A549 treated with Mapracorat at 1 μM for 4 hours (cell line): ENCODE measurements at places on chromosomes 7 and 10. TPM values are rescaled to one million over a fixed set of nuclear protein-coding genes. Genes with fewer than 3 reads are reported as not detected.

The POLD2 gene
- 144 to 178 TPM (median 160 TPM) in 5 replicates for total RNA-seq

The HABP2 gene
- total RNA-seq: 0.04 to 0.13 TPM (median 0.09 TPM) in 4 of 5 replicates, not detected in the other

The SPAM1 gene
- total RNA-seq: not detected in 5 replicates

The SRRM3 gene
- total RNA-seq: 8.0 to 11.6 TPM (median 11.3 TPM) in 5 replicates

The ERVW-1 gene
- not detected in 5 replicates for total RNA-seq

The BCCIP gene
- total RNA-seq: 96.4 to 127 TPM (median 106 TPM) in 5 replicates

The ADAM22 gene
- total RNA-seq: 0.11 to 0.61 TPM (median 0.34 TPM) in 5 replicates

The ZNF746 gene
- 14.9 to 20.6 TPM (median 20.2 TPM) in 5 replicates for total RNA-seq

The TDRD1 gene
- not detected in 5 replicates for total RNA-seq

The SLC18A2 gene
- 0.05 to 0.06 TPM in 2 of 5 replicates, not detected in the others for total RNA-seq

The AKR1D1 gene
- total RNA-seq: not detected in 5 replicates

The CDHR3 gene
- total RNA-seq: 4.1 to 5.0 TPM (median 4.9 TPM) in 5 replicates

The PRSS37 gene
- total RNA-seq: not detected in 5 replicates

The CACNB2 gene
- not detected in 5 replicates for total RNA-seq

The LEP gene
- not detected in 5 replicates for total RNA-seq

The CTAGE8 gene
- not detected in 5 replicates for total RNA-seq

The GPR26 gene
- total RNA-seq: not detected in 5 replicates

The SLC29A3 gene
- total RNA-seq: 21.6 to 25.3 TPM (median 23.9 TPM) in 5 replicates

The SPDYE6 gene
- total RNA-seq: not detected in 5 replicates

The DDX50 gene
- 30.5 to 38.0 TPM (median 36.0 TPM) in 5 replicates for total RNA-seq

The CFAP70 gene
- 0.07 to 0.22 TPM (median 0.13 TPM) in 5 replicates for total RNA-seq

The NEUROG3 gene
- total RNA-seq: not detected in 5 replicates

The SORCS3 gene
- not detected in 5 replicates for total RNA-seq

The SFRP4 gene
- 3.2 to 5.3 TPM (median 3.7 TPM) in 5 replicates for total RNA-seq

The ADIRF gene
- not detected in 5 replicates for total RNA-seq

The FIS1 gene
- total RNA-seq: 124 to 154 TPM (median 140 TPM) in 5 replicates

The TMEM213 gene
- total RNA-seq: not detected in 5 replicates

The RADIL gene
- total RNA-seq: 1.6 to 2.8 TPM (median 2.7 TPM) in 5 replicates

The TMEM130 gene
- 0.27 to 0.59 TPM (median 0.37 TPM) in 5 replicates for total RNA-seq

The PTPN20 gene
- 3.0 to 4.0 TPM (median 3.9 TPM) in 5 replicates for total RNA-seq

The WDR11 gene
- total RNA-seq: 20.2 to 24.5 TPM (median 23.4 TPM) in 5 replicates

The CRHR2 gene
- total RNA-seq: 0.05 to 0.08 TPM (median 0.05 TPM) in 4 of 5 replicates, not detected in the other

The TRPV5 gene
- not detected in 5 replicates for total RNA-seq

The AIMP2 gene
- 87.3 to 95.0 TPM (median 92.1 TPM) in 5 replicates for total RNA-seq

The TRIM56 gene
- 10.5 to 17.1 TPM (median 13.2 TPM) in 5 replicates for total RNA-seq

The C10orf53 gene
- not detected in 5 replicates for total RNA-seq

The LRGUK gene
- total RNA-seq: 0.18 to 0.37 TPM (median 0.26 TPM) in 5 replicates

The RNF133 gene
- total RNA-seq: not detected in 5 replicates

The CNTNAP2 gene
- total RNA-seq: 0.03 to 0.04 TPM in 2 of 5 replicates, not detected in the others

The VKORC1L1 gene
- 23.2 to 32.6 TPM (median 30.9 TPM) in 5 replicates for total RNA-seq

The CACNA2D1 gene
- 4.9 to 8.1 TPM (median 7.7 TPM) in 5 replicates for total RNA-seq

The NXPH1 gene
- total RNA-seq: not detected in 5 replicates

The LRMDA gene
- total RNA-seq: 3.1 to 5.7 TPM (median 4.7 TPM) in 5 replicates
